ENCODE measurements at places on chromosomes 13 and 19. TPM values are rescaled to one million over a fixed set of nuclear protein-coding genes. Genes with fewer than 3 reads are reported as not detected.

Gene EVI5L
- 22.4 TPM for total RNA-seq

Gene ZNF585A
- total RNA-seq, result 8.9 TPM

Gene ZNF160
- total RNA-seq, result 39.1 TPM

Gene CLEC11A
- total RNA-seq, result 69.0 TPM

Gene AMER2
- not detected for total RNA-seq

Gene MBD3
- 94.9 TPM for total RNA-seq

Gene CADM4
- total RNA-seq, result 4.3 TPM

Gene FBXO17
- 27.2 TPM for total RNA-seq

Gene MEX3D
- 50.2 TPM for total RNA-seq

Gene TEX29
- total RNA-seq, result 0.26 TPM

Gene FRY
- 28.3 TPM for total RNA-seq

Gene SELENOV
- not detected for total RNA-seq

Gene PSG3
- not detected for total RNA-seq

Gene ARMC6
- total RNA-seq, result 51.1 TPM

Gene ZSCAN1
- not detected for total RNA-seq

Gene ERICH4
- total RNA-seq, result not detected

Gene SOX21
- total RNA-seq, result 0.07 TPM

Gene CCDC169
- 1.6 TPM for total RNA-seq

Gene NEK5
- 0.26 TPM for total RNA-seq

Gene LILRB5
- total RNA-seq, result not detected

Gene SPIB
- total RNA-seq, result not detected

Gene IRGC
- not detected for total RNA-seq

Gene ZNF613
- total RNA-seq, result 7.6 TPM

Gene APC2
- 0.20 TPM for total RNA-seq

Gene TMEM86B
- 2.8 TPM for total RNA-seq

Gene GPR4
- total RNA-seq, result 0.78 TPM

Gene SPTBN4
- 1.2 TPM for total RNA-seq

Gene PRODH2
- not detected for total RNA-seq

Gene DENND1C
- total RNA-seq, result under 0.01 TPM

Gene LILRA1
- not detected for total RNA-seq

Gene TPRX2
- total RNA-seq, result not detected

Gene CC2D1A
- 15.5 TPM for total RNA-seq

Gene FXYD7
- total RNA-seq, result not detected

Gene CYP4F22
- total RNA-seq, result not detected

Gene PRR12
- 6.1 TPM for total RNA-seq

Gene TMEM147
- total RNA-seq, result 101 TPM

Gene ZNF221
- 13.0 TPM for total RNA-seq

Gene IGLON5
- 0.13 TPM for total RNA-seq

Gene LGALS7B
- total RNA-seq, result not detected

Gene CEBPA
- total RNA-seq, result 0.07 TPM

Gene ZSCAN18
- 55.8 TPM for total RNA-seq

Data from smooth muscle cell of the pulmonary artery (primary cell).